Tibial nerve (tissue), 4 donors: ENCODE measurements at places on chromosomes 13 and 19.
A peak's percentile ranks its signal among the peaks of the same experiment; 100 is the strongest.

GRCh38 chr19:17555929-17556813, 722 bp downstream of the COLGALT1 start:
- DNase-seq = peak; percentile 43

GRCh38 chr19:2271234-2272103, 10.5 kb downstream of the PEAK3 start:
- no peak for DNase-seq

DNA sequence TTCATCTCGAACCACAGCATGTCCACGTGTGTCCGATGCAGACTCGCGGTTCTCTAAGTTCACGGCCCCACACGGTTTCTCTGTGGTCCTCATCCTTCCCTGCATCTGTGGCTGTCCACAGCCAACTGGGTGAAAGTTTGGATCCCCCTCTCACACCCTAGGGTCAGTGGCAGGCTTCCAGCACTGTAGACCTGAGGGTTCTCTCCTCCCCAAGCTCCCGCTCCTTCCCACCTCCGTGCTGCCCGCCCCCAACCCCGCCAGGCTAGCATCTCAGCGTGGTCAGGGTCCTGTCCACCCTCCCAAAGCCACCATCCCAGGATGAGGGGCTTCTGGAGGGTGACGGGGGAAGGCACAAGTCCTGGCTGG, 3.0 kb downstream of the ANGPTL4 start:
- DNase-seq = no peak

DNA sequence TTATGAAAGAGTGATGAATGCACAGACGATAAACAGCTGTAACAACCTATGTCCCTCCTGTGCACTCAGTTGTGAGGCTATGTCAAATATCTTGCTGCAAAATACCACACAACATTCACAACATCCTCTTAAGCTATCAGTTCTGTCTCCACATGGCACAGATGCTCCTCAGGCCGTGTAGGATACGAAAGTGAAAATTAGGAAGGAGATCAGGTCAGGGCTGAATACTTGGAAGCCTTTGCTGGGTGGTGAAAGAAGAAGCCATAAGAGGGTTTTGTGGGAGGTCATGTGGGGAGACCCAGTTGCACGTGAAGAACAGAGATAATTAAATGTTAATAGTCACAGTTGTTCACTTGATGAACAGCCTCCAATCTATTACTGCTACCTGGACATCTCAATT, 58.9 kb downstream of the RXFP2 start:
- no peak for DNase-seq

DNA sequence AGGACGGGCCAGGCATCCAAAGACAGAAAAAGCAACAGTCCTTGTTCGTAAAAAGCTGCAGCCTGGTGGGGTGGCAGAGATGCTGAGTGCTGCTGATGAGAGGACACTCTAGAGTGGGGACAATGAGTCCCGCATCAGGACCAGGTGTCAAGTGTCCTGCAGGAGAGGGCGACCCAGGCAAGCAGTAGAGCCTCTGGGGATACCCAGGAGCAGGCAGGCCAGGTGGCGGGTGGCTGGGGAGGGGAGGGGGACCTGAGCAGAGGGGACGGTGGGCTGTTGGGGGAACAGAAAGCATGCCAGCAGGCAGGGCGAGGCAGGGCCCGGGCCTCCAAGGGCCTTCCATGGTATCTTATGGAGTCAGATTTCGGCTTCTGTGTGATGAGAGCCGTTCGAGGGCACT, 35.8 kb downstream of the GGACT start:
- DNase-seq = no peak
